Stimulated activated CD8-positive, alpha-beta memory T cell treated with anti-CD3 and anti-CD28 coated beads, Interleukin-7, amount 100 ng/mL, for 1 hour (primary cell): ENCODE measurements at places on chromosomes 6 and 20.

DNA sequence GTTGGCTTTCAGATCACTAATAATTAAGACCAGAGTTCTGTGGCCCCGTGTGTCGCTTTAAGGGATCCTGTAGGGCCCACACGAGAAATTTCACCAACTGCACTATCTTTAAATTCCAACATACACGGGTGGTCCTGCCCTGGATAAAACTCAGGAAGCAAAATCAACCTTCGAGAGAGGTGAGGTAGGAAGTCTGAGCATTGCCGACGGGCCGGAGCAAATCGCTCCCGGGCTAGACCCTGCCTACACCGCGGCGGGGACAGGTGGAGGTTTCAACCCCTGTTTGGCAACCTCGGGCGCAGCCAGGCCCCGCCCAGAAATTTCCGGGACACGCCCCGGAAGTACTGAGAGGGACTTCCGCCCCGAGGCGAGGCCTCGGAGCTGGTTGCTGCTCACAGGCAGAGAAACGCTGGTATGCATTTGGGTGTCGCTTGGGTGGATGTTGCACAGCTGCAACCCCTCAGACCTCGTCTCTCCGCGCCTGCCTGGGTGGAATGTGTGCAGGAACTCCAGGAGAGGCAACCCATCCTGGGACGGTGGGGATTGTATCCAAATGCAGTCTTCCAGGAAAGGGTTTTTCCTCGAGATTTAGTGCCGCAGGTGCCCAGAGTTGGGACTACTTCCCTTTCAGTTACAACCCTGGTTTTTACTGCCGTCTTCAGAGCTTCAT, 19.9 kb downstream of the ZKSCAN8 start:
- peak; percentile 65 for DNase-seq

GRCh38 chr6:138025528-138025978, 81.7 kb downstream of the PERP start:
- DNase-seq: no peak

- no peak for DNase-seq
These were observed 133.7 kb upstream of the GMDS start for GRCh38 chr6:2378891-2379652.

GRCh38 chr6:166938150-166938549, 18.2 kb downstream of the RNASET2 start:
- DNase-seq: no peak

GRCh38 chr6:112196306-112196705, 58.1 kb downstream of the LAMA4 start:
- DNase-seq: no peak

DNA sequence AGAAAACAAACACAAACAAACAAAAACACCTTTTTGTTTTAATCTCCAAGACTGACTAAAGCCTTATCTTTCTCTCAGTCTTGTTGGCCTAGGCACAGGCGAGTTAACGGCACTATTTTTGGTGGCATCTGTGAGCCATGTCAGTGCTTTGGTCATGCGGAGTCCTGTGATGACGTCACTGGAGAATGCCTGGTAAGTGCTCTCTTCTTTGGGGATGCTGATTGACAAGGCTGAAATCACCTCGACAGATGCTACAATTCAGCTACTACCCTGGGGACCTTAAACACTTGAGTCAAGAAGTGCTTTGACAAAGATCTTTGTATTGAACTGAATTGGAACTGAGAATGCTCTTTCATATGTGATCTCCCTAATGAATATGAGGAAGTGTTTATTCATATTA, 384.1 kb downstream of the LAMA2 start:
- DNase-seq: no peak

GRCh38 chr6:166440106-166440505, 57.4 kb upstream of the MPC1 start:
- no peak for DNase-seq

GRCh38 chr6:8085053-8085511, 17.3 kb downstream of the EEF1E1 start:
- DNase-seq: no peak
